ENCODE measurements at places on chromosomes 5 and 9.
A peak's percentile ranks its signal among the peaks of the same experiment; 100 is the strongest.

GRCh38 chr9:34500623-34501267 is 22.0 kb downstream of the ENHO start:
- peak; percentile 28 for DNase-seq

DNA sequence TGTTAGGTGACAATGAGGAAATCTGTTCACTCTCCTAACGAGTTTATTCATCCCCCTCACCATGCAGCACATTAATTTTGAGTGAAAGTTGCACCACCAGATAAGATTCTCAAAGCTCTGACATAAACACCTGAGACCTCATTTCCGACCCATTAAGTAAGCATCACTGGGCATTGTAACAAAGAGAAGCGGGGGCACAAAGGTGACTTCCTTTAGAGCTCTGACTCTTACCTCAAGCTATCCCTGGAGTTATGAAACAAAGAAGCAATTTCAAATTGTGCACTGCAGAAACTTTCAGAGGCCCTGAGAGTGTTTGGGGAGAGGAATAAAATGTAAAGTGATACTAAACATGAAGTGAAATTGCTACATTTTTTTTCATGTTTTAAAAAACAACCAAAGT is 29.5 kb downstream of the C5orf15 start:
- DNase-seq = no peak

DNA sequence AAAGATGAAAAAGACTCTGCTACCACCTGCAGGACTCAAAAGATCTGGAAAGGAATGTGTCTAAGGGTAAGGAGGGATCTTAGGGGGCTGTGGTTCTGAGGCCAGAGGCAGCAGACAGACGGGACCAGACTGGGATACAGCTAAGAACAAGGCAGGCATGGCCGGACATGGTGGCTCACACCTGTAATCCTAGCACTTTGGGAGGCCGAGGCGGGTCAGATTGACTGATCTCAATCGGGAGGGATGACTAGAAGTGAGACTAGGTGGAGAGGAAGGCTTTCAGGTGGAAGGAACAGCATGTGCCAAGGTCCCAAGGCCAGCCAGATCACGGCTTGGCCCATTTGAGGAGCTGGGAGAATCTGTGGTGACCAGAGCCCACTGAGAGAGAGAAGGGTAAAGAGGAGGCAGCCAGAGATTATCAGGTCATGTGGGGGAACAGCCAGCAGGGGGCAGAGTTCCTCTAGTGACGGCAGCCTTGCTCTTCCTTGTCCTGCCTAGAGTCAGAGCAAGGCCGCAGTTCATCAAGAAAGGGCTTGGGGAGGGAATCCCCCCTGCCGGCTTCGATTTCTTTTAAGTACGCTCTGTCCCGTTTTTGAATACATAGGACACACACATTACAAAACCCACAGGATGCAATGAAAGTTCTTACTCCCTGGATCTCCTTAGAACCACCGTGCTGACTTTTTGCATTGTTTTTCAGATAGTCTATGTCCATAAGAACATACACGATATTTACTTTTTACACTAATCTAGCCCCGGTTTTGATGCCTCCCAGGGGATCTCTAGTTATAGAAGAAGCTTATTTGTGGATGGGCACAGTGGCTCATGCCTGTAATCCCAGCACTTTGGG is 2.6 kb upstream of the OLFML2A start:
- peak; percentile 63 for DNase-seq

- no peak for DNase-seq
Measured at GRCh38 chr9:117253261-117253660, 161.6 kb downstream of the ASTN2 start.

- no peak for DNase-seq
Measured at GRCh38 chr5:179840321-179840720, 18.3 kb downstream of the MRNIP start.

GRCh38 chr9:70374962-70375618 is 39.4 kb downstream of the KLF9 start:
- DNase-seq = no peak

GRCh38 chr5:179342577-179342976 is 2.7 kb downstream of the ADAMTS2 start:
- DNase-seq = no peak

DNA sequence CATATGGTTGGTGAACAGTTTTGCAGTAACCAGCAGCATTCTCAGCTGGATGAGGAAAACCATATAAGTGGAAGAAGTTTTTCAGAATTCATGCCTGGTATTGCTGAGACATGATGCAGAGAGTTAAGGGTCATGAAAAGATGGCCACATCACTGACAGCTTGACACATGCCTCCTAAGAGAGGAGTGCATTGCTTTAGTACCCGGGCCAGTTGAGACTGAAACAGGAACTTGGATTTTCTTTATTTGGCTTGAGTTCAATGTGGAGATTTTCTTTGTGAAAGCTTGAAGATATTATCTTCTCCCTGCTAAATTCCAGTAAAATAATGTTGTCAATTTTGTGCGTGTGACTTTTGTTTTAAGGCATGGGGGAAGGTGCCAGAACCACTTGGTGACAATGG is 35.8 kb downstream of the HACD4 start:
- no peak for DNase-seq

DNA sequence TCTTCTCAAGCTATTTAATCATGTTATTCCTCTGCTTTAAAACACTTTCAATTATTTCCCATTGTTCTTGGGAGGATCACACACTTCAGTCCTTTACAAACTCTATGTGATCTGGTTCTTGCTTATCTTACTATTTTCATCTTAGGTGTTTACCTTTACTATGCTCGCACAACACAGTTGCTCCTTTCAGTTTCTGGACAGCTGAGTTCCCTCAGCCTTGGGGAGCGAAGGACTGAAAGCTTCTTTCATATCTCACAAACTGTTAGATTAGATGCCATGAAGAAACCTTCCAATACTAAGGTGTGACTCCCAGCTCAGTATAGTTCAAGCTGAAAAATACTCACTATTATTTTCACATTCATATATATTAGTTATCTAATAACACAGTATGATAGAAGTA is 117.9 kb downstream of the CDC42SE2 start:
- no peak for DNase-seq

- DNase-seq = no peak
Measured at GRCh38 chr5:161098516-161098915, 246.5 kb upstream of the ATP10B start.

DNA sequence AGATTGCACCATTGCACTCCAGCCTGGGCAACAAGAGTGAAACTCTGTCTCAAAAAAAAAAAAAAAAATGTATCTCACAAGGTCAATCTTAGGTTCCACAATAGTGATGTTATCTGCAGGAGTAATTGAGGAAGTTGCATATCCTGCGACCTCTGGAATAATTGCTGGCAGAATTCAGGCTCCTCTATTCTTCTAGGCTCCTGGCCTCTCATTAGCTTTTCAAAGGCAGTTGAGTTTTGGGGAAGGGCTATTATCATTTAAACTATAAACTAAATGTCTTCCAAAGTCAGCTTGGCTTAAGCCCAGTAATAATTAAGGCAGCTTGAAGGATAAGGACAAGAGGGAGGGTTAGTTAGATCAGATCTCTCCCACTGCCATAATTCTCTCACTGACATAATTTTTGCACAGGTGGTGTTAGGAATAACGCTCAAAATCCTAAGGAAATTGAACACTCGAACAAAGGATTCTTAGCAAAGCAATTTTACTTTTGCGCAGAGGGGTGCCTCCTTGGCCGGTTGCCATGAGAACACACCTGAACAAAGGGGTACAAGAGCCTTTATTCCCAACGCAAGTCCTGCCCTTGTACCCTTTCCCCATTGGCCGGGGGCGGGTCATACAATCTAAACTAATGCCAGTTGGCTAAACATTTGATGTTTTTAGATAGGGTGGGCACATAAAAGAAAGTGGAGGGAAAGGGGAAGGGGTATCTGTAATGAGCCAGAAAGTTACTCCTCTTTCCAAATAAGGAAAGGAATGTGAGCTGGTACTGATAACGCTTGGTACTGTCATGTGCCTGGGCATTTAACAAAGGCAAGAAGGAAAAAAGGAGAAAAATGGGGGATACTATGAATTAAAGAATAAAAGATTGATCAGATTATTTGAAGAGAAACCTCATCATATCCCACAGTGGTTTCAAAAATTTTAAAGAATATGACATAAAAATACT is 106.4 kb upstream of the CCNG1 start:
- no peak for DNase-seq

- no peak for DNase-seq
Measured at GRCh38 chr9:131254626-131255025, 21.7 kb downstream of the FAM78A start.

DNA sequence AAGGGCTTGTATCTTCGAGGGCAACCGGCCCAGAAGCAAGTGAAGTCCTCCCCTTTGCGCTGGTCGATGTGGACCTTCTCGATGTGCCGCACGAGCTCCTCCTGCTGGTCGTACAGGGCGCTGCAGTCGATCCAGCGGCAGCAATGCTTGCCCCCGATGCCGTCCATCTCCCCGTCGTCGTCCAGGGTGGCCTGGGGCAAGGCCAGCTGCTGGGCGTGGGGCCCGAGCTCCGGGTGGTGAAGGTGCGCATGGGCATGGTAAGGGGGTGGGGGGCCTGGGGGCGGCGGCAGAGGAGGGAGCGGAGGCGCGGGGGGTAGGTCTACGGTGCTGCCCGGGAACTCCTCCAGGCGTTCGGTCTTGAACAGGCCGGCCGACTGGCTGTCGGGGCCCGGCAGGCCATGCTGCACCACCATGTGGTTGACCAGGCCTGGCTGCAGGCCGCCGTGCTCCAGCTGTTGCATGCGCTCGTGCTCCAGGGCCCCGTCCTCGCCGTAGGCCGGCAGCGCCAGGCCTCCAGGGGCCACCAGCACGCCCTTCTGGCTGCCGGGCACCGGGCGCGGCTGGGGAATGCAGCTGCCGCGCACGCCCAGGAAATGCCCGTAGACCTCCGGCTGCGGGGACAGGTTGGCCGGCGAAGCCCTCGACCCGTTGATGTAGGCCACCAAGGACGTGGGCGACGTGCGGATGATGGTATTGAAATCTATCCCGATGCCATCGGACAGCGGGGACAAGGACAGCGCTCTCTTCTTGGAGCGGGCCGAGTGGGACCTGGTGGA is 181.8 kb downstream of the GLIS3 start:
- no peak for DNase-seq

DNA sequence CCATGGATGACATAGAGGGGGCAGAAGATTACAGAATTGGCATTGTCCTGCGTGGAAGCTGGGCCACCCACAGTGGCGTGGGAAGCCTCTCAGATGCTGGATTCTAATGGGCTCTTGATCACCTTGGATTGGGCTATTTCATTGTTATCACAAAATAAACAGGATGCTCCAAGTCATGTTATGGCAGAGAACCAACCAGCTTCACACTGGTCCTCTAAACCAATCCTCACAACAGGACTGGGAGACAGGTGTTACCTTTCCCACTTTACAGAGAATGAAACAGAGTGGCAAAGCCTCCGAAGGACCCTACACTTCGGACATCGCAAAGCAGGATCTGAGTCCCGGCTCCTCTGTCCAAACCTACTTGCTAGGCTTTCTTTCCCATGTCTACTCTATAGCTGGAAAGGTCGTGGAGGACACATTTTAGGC is 455 bp upstream of the SMIM3 start:
- no peak for DNase-seq

DNA sequence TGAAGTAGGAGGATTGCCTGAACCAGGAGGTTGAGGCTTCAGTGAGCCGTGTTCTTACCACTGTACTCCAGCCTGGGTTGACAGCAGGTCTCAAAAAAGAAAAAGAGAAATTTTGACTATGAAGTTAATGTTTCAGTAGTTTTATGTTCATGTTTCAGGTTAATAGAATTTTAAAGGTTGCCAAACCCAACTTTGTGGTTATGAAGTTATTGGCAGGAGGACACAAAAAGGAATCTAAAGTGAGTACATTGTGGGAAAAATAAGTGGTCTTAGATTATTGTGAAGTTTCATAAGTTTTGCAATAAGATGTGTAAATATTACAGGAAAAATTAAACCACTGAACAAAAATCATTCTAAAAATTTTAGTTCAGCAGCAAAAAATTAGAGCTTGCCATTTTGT is 78.6 kb downstream of the GOLM1 start:
- no peak for DNase-seq

DNA sequence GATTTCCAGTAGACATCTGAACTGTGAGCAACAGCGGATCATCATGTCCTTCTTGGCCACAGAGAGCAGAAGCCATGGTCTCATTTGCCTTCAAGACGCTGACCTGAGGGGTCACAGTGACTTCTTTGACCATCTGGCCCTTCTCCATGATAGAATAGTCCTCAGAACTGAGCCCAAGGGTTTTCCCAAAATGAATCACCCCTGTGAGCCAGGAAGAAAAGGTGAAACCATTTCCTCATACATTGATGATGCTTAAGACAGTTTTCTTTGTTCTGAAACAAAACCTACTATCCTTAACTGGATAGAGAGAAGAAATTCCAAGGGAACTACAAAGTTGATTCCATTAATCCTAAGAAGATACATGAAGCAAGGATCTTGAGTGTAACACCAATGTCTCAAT is 503.9 kb downstream of the CTNND2 start:
- DNase-seq = no peak

GRCh38 chr9:26811106-26811505 is 81.5 kb downstream of the CAAP1 start:
- DNase-seq = no peak

DNA sequence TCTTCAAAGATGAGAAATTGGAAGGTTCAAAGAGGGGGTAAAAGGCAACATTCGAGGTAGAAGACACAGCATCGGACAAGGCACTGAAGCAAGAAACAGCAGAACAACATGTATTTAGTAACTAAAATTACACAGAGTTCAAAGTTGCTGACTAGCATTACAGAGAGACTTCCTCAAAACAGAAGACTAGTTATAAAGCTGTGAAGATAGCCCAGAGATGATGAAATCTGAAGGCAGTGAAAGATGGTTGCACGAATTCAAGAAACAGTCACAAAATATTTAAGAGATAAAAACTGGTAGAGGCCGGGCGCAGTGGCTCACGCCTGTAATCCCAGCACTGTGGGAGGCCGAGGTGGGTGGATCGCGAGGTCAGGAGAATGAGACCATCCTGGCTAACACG is 16.3 kb downstream of the MAPKAP1 start:
- no peak for DNase-seq

DNA sequence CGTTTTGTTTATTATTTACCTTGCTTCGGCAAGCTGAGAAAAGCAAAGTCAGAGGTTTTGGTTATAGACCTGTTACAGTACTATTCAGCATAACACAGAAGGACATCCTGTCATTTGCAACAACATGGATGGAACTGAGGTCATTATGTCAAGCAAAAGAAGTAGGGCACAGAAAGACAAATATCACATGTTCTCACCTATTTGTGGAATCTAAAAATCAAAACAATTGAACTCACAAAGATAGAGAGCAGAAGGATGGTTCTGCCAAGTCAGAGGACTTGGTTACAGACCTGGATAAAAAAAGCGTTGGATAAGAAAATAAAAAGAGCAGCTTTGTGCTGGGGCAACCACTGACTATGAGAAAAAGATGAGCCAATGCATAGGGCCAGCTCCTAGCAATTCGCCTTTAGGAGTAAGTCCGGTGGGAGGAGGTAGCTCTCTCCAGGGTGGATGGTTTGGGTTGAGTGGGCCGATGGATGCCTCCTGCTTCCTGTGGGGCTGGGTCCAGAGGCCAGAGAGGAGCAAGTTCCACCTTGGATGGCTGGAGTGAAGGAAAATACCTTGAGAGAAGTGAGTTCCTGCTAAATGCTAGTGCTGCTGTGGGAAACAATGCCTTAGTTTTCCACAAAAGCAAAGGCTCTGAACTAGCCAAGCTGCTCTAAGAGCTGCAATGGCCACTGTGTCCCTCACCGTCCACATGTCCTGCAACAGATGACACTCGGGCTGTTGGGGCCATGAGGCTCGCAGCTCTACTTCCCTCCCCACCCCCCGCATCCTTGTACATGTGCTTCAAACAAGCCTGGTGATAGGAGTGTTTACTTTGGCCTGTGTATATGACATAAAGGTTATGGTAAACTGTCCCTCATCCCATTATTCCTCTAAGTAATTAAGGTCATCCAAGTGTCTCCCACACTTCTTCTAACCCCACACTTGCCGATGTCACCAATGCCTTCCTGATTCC is 38.4 kb downstream of the ACOT12 start:
- DNase-seq = no peak

Measured in RCC 7860 (cell line).